ENCODE measurements at places on chromosomes 1 and 21.

DNA sequence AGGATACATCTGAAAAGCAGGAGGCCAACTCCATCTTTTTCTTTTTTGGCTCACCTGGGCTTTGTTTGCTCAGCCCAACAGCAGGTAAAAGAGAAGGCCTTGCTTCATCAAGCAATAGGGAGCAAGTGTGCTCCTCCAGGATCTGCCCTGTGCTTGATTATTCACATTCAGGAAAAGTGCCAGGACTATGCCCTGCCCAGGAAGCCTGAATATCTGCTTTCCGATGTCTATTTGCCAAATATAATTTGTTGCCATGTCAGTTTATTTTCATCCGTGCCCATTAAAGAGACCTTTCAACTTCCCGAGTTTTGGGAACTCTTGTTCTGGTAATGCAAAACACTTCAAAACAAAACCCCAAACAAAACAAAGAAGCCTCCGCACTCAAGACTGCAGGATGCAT is 185.3 kb downstream of the CDC7 start:
- DNase-seq = no peak

- no peak for DNase-seq
These were observed at the start of gene TMEM54 for GRCh38 chr1:32900956-32901822. TSS of gene TMEM54 (minus strand) at chr1:32901389. CDS start at chr1:32901238, 151 bp downstream.

GRCh38 chr1:9444532-9444931 is 94.7 kb upstream of the SLC25A33 start:
- no peak for DNase-seq

- no peak for DNase-seq
These were observed 144.4 kb upstream of the HNRNPU start for GRCh38 chr1:245008761-245009160.

DNA sequence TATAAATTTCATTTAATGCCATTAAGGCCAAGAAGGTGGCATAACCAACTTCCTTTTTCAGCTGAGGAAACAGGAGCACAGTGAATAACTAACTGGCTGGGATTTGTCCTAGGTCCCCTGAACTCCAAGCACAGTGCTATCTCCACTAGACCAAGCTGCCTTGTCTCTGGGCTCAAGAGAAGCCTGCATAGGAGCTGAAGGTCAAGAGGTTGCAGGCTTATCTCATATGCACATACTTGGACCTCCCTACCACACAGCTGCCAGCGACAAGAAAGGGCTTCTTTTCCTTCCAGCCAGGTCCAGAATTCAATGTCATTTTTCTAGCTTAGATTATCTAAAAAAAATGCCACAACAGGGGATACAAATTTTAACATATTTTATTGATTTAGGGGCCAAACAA is 27.1 kb downstream of the AK2 start:
- DNase-seq = no peak

GRCh38 chr1:100796046-100796445 is 76.5 kb downstream of the VCAM1 start:
- no peak for DNase-seq

- peak; percentile 9 for DNase-seq
These were observed 13.7 kb downstream of the ALX3 start for GRCh38 chr1:110056776-110057175.

GRCh38 chr1:231507476-231508355 is 20.8 kb upstream of the TSNAX start:
- no peak for DNase-seq

- no peak for DNase-seq
These were observed 27.7 kb upstream of the KANK4 start for GRCh38 chr1:62346886-62347285.

GRCh38 chr1:26164036-26164860 is 4.5 kb downstream of the C1orf232 start:
- no peak for DNase-seq

- DNase-seq = no peak
These were observed 38.8 kb downstream of the HMGB4 start for GRCh38 chr1:33902486-33903209.

GRCh38 chr1:22210636-22211035 is 67.7 kb upstream of the WNT4 start:
- DNase-seq = no peak

DNA sequence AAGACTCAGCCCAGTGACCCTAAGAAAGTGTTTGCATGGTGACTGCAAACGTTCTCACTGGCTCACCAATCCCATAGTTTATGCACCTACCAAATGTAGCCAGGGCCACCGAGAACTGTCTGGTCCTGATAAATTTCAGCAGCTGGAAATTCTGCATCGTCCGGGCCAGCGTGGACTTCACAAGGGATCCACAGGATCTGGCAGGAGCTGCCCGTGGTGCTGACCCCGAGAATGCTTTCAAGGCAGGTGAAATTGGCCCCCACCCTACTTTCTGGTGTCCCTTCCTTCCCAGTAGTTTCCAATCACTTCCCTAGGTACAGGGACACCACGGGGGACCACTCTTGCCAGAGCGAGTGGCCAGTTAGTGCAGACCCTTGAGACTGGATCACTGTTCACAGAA is 26.2 kb downstream of the UBASH3A start:
- DNase-seq = no peak

GRCh38 chr21:38434913-38435533 is 63.3 kb downstream of the ERG start:
- no peak for DNase-seq

DNA sequence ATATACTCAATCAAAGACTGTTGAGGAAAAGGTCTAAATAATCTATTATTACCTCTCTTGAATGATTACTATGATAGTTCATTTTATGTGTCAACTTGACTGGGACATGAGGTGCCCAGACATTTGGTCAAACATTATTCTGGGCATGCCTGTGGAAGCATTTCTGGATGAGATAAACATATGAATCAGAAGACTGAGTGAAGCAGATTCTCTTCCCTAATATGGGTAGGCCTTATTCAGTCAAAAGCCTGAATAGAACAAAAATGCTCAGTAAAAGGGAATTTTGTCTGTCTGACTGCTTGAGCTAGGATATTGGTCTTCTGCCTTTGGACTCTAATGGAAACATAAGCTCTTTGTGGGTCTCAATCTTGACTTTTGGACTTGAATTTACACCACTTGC is 73.3 kb upstream of the SOX13 start:
- no peak for DNase-seq

- DNase-seq = peak; percentile 29
These were observed 37.3 kb upstream of the MORC3 start for GRCh38 chr21:36282568-36283230.

DNA sequence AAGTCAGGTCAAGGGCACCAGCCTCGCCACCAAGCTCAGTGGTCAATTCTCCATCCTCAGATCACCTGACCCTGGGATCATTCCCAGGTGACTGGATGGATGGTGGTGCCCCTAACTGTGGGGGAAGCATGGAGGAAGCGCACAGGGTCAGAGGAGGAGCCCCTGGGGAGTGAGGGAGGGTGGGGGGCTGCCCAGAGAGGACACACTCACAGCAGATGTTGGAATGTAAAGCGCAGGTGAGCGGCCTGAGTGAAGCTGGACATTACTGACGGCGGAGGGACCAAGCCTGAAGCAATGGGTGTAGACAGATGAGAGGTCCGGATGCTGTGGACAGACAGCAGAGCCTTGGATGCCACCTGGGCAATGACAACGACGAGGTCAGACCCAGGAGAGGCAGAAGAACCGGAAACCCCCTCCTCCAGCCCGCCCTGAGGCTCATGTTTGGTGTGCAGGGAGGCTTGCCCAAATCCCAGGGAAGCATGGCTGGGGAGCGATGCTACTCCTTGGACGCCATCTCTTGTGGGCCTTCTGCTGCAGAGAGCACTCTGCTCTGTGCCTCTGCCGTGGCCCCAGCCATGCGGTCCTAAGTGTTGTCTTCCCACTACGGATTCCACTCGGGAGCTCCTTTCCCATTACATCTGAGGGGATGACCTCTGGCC is 5.7 kb upstream of the CPLANE2 start:
- no peak for DNase-seq

DNA sequence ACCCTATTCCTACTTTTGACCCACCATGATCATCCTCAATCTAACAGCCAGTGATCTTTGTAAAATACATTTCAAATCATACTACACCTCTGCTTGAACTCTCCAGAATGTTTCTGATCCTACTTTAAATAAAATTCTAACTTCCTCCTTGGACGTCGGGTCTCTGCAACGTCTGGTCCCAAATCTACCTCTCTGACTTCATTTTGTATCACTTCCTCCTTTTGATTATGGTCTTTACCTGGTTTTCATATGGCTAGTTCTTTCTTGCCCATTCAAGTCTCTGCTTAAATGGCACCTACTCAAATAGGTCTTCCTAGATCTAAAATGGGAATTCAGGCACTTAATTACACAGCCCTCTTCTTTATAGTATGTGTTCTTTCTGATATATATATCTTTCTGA is 18.2 kb downstream of the PLPPR4 start:
- DNase-seq = no peak

DNA sequence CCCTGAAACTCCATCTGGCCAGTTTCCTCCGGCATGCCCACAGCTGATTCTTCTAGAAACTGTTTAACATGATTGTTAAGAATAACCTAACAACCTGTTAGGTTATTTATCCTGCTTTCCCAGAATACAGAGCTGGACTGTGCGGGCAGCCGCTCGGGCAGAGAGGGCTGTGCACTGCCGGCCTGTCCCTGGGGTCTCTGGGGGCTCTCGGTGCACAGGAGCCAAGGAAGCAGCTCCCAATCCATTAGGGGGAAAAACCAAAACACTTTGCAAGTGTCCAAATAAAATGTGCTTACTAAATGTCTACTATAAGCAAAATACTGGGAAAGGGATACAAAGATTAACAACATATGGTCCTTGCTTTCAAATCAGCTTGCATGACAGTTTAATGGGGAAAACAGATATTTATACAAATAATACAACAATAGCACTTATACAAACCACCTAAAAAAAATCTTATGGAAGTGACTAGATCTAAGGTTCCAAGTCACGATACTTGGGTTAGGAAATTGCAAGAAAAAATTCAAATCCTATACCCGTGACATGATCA is 50.7 kb downstream of the HLCS start:
- no peak for DNase-seq

DNA sequence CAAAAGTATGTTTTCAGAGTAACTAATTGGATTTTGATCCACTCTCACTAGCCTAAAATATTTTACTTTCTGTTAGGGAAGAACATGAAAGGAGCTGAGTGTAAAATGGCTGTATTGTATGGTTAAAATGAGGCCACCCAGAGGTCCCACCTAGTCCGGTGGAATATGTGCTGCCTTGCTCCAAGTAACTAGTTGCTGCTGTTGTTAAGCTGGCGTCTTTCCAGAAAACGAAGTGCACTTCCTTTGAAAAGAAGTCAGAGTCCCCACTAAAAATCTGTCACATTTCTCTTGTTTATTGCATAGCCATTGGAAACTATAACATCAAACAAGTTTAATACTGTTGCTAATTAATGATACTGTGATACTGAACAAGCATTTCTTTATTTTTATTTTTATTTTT is 3.2 kb downstream of the SLC25A33 start:
- no peak for DNase-seq

DNA sequence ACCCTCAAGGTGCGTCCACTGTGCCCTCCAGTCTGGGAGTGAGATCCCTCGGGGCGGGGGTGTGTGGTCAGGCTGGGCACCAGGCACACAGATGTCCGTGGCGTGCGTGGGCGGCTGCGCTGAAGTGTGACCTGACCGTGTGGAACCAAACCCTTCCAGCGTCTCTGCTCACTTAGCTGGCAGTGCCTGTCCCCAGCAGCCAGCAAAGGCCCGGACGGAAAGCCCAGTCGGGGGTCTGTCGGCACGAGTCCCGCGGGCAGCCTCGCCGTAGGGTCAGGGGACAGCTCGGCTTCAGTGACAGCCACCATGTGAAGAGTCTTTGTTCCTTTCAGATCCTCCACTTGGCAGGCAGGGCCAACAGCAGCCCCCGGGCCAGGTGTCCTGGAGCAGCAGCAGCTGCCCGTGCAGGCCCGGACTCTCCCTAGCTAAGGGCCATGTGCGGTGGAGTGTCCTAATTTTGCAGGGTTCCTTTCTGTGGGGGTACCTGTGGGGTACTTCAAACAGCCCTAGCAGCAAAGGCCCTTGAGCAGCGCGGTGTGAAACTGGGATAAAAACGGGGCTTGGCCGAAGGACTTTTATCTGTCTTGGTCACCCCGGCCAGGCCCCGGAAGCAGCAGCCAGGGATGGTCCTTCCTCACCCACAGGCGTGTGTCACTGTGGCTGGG is 11.6 kb downstream of the TTLL10 start:
- no peak for DNase-seq

GRCh38 chr21:42684109-42684916 is 30.9 kb downstream of the PDE9A start:
- no peak for DNase-seq

GRCh38 chr1:43031316-43032203 is 72.9 kb upstream of the SLC2A1 start:
- DNase-seq = no peak

DNA sequence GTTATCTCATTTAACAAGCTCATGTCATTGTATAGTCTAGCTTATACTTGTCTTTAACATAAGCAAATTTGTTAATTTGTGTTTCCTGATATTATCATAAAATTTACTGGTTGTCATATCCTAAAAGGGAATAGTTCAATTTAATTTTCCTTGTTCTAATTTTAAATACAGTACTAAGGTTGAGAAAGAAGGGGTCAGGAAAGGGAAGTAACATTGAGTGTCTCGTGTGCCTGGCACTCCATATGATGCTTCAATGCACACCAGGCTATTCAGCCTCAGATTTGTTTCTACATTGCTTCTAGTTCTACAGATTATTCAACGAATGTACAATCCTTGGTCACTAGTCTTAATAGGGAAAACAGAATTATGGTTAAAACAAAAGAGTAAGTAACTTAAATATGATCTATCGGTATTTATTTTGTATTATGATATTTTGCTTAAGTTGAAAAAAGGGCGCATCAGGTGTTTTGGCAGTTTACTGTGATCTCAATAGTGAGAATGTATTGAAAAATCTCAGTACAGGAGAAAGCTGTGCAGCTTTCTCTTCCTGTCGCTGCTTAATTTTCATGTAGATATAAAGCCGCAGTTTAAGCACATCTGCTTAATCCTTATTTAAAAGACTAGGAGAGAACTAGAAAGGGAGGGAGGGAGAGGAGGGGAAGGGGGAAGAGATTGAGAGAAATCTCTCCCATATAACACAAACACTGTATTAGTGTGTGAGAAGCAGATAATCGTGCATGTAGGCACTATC is 13.0 kb downstream of the PTPRC start:
- DNase-seq = no peak

- DNase-seq = no peak
These were observed at the start of gene CD164L2 for GRCh38 chr1:27383039-27383605. TSS of gene CD164L2 (minus strand) at chr1:27383333. CDS start at chr1:27383239, 94 bp downstream.

- no peak for DNase-seq
These were observed 4.1 kb downstream of the NBL1 start for GRCh38 chr1:19648239-19648638.

DNA sequence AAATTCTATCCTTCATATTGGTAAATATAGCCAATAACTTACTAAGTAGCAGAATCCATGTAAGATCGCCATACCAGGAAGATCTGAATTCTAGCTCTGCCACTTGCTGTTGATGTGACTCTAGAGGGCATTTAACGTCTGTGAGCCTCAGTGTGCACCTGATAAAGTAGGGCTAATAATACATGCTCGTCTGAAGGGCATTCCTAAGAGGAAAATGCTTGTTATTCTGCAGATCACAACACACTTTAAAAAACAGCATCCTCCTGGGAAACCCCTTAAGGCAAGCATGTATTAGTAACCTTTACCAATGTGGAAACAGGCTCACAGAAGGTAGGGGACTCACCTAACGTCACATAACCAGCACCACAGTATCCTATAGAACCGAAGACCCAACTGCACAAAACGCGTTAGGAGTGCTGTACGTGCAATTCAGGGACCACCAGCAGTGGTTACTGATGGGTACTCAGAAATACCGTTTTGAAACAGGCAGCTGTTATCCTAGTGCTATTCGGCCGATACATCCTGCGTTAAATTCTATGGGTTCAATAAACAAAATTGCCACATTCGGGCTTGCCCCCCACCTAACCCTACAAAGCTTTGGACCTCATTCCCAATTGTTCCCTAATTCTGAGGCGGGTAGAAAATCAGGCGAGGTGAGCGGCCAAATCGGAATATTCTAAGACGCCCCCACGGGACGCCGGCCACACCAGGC is 758 bp downstream of the DEPDC1 start:
- DNase-seq = no peak
